Activated naive CD4-positive, alpha-beta T cell (primary cell): ENCODE measurements at places on chromosomes 12 and 14.

- DNase-seq, result no peak
These were observed 201.0 kb downstream of the KTN1 start for GRCh38 chr14:55781046-55781445.

GRCh38 chr12:91483471-91483985, 300.9 kb upstream of the DCN start:
- DNase-seq, result no peak

- DNase-seq, result no peak
These were observed 413.0 kb downstream of the CCDC91 start for GRCh38 chr12:28603239-28603638.

DNA sequence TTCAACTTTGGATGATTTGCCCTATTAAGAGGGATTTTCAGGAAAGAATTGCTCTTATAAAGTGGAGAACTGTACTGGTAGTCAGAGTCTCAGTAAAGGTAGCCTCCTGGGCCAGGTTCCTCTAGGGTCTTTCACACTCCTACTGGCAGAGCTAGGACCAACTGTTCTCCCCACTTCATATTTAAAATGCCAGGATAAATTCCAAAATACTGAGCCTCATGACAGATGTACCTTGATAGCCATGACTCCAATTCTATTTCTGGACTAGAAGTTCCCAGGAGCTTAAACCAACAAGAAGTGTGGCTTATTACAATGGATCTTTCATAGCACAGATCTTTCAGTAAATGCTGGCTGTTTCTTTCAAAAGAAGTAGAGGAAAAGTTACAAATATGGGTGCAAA, 126.5 kb downstream of the C12orf75 start:
- no peak for DNase-seq

DNA sequence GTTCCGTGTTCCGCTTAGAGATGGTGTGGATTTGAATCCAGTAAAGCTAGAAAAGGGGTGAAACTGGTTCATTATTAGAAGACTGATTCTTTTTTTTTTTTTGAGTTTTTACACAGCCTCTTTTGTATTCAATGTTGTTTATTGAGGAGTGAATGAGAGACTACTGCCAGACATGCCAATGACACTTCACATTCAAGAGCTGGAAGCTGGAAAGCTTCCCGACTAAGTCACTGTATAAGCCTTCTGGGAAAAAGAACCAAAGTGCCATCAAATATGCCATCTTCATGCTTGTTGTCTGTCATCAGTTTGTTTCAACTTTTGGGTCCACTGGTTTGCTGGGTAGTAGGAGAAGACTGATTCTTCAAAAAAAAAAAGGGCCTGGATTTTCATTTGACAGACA, 164.8 kb downstream of the ATP23 start:
- DNase-seq, result no peak

GRCh38 chr12:64740646-64741045, 18.6 kb downstream of the GNS start:
- no peak for DNase-seq

- no peak for DNase-seq
These were observed 133.5 kb downstream of the CPNE8 start for GRCh38 chr12:38771871-38772270.

DNA sequence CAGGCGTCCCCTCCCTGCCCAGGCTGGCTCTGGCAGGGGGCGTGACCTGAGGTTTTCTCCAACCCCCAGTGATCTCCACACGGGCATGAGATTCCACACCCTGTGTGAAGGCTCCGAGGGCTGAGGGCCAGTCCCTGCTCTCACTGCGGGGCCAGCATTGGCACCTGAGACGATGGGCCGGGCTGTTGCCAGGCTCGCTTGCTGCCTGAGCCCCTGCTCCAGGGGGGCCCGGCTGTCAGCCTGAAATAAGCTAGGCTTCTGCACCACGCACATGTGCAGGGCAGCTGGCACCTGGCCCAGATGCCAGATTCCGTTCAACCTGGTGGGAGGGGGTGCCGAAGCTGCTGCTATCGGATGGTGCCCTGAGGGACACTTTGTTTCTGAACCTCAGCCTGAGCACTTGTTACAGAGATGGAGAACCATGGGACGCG, 196.5 kb upstream of the PRMT8 start:
- no peak for DNase-seq

DNA sequence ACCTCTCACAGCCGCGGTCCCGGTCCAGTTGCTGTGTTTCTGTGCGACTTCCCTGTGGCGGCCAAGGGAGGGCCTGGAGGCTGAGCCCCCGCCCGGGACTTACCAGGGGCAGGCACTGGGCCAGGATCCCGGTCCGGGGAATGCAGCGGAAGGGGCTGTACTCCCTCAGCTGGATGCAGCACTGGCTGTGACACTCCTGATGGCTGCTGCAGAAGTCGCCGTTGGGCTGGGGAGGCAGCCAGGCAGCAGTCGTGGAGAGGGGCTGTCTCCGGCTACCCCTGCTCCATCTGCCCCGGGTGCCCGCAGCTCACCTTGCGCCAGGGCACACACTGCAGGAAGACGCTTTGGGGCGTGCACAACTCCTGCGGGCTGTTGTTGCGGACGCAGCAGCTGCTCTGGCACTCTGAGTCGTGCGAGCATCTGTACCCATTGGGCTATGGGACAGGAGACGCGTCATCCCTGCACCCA, 6.2 kb downstream of the LRCOL1 start:
- DNase-seq, result no peak

DNA sequence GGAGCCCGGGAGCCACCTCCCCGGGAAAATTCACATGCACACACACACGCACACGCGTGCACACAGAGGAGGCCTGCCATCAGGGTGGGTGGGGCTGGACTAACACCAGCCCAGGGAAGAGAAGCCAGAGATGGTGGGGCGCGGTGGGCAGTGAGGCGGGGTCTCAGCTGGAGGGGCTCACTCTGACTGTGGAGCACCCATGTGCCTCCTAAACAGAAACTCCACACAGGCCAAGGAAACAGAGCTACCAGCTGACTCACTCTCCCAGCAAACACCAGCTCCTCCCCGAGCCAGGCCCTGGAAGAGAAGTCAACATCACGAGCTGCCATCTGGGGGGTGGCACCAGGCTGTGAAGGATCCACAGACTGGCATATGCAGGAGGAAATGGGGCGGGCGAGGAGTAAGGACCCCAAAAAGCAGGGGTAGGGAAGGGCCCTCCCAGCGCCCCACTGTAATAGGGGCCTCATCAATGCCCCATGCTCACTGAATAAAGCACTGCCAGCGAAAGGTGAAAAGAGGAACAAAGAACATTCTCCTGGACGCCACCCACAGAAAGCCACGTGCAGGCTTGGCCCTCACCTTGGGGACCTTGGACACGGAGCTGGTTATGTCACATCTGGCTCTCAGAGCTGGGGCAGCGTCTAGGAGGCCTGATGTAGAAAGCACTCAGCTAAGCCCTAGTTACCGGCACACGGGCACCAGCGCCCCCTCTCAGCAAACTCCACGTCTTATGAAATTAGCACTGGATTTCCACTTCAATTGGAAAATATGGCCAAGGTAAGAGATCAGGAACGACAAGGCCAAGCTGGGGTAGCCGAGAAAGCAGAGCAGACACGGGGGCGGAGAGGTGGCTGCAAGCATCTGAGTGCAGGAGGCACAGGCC, 8.4 kb upstream of the INF2 start:
- DNase-seq, result no peak

DNA sequence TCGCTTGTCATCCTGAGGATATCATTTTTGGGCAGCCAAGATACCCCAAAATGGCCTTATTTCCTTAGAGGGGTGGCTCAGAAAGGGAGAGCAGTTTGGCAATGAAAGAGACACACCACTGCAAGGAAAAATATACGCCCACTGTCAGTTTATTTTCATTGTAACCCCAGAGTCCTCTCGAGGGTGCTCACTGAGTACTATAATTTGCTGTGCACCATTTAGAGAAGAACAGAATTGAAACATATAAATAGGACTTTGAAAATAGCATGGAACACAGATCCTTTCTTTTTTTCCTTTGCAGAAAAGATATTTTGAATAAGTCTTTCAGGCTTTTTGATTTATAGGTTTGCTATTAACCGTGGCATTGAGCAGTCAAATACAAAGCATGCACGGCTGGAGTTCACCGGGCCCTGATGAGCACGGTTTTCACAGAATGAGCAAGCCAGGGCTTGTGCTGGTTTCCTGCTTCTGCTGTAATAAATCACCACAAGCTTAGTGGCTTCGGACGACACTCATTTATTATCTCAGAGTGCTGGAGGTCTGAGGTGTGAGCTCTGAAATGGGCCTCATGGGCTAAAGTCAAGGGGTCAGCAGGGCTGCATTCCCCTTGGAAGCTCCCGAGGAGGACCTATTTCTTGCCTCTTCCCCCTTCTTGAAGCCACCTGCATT, 152.3 kb downstream of the ZNF664 start:
- DNase-seq, result no peak

GRCh38 chr12:52815676-52816588, 2.0 kb upstream of the KRT4 start:
- DNase-seq, result no peak

DNA sequence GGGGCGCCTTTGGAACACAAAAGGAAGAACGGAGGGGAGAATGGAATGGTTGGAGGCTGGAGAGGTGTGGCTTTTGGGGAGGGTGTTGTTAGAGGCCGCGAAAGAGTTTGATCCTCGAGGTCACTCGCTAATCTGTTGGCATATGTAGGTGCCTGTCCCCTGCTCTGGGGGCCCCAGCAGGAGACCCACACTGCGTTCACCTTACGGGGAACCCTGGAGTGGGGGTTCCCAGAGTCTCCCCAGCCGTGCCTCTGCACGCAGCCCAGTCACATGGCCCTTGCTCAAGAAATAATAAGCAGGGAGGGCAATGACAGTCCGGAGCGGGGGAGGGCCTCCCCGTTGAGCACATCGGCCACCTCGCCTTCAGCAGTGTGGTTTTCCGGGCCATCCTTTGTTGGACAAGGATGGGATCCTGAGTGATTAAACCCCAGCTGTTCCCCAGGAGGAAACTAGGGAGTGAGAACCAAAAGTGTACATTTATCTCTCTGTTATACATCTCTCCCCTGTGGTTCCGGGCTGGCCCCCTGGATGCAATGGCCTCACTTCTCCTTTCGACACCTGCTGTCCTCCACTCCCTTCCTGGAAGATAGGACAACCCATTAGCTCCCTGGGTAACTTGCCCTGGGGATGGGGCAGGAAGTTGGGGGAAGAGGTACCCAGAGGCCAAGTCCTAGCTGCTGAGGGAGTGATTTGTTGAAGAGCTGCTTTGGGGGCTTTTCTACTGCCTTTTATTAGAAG, 1.3 kb downstream of the PLEKHG3 start:
- DNase-seq, result no peak

DNA sequence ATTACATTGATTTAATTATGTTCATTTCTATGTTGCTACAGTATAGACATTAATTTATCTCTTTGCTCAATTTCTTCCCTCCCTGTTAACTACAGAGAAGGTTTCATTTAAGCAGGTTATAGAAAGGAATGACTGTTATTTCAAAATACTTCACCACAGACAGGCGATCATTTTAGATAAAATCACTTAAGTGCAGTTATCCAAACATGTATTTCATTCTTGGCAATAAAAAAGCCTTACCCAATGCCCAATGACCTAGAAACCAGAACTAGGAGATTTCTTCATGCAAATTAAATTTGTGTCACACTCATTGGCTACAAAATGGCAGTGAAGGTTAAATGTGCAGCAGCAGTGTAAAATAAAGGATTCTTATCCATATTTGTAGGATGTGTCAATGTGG, 266.4 kb downstream of the KCNH5 start:
- no peak for DNase-seq

- DNase-seq, result no peak
These were observed 38.4 kb upstream of the BCL2L14 start for GRCh38 chr12:12032260-12032791.

GRCh38 chr12:68335462-68335861, 3.3 kb upstream of the MDM1 start:
- DNase-seq, result no peak

- DNase-seq, result no peak
These were observed 115.8 kb upstream of the CCDC198 start for GRCh38 chr14:57609192-57610075.

DNA sequence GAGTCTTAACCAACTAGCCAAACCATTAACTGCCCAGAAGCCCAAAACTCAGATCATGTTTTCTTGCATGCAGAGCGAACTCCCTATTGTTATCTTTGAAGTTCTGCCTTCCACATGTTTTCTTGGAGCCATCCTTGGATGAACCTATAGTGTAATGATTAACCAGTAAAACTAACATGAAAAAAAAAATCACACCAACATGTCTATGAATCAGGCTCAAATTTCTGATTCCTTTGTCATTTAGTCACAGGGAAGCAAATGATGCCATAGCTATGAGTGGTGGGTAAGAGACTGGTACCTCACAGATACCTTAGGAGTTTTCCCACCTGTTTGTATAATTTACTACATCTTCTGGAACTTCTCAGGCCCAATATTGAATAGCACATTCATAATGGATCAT, 70.7 kb downstream of the PTPRO start:
- DNase-seq, result no peak

DNA sequence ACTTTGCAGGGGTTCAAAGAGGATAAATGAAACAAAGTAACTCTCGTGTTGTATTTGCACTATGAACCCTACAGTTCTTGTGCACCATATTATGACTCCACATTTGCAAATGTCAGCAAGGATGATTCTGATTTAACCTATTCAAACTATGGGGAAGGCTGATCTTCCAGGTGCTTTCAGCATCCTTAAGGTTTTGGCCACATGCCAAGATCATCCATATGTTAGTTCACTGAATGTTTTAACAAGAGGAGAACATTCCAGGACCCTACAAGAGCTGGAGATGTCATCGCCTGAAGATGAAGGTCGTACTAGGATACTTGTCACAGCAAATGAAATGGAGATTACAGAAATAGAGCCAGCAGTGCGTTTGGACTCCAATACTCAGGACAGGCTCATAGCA, 114.2 kb downstream of the DHRS2 start:
- DNase-seq, result no peak

GRCh38 chr12:8562310-8562709, 21.6 kb upstream of the CLEC4E start:
- DNase-seq, result no peak

DNA sequence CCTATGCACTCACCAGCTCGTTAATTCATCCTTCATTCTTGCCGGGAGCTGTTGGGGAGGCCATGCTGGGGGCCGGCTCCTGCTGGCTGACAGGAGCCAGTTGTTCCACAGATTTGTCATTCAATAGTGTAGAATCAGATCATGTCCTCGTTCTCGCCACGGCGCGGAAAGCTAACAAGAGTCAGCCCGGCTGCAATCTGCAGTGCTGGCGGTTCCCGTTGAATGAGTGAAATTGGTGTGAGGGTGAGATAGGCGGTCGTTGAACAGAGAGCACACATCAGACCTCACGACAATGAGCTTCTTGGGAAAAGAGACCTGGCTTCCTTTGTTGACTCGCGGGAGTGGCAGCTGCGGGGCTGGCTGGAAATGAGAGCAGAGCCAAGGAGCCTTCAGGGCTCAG, 57.5 kb downstream of the KIF26A start:
- DNase-seq, result no peak

GRCh38 chr14:103688441-103688840, 26.8 kb downstream of the XRCC3 start:
- DNase-seq, result no peak

DNA sequence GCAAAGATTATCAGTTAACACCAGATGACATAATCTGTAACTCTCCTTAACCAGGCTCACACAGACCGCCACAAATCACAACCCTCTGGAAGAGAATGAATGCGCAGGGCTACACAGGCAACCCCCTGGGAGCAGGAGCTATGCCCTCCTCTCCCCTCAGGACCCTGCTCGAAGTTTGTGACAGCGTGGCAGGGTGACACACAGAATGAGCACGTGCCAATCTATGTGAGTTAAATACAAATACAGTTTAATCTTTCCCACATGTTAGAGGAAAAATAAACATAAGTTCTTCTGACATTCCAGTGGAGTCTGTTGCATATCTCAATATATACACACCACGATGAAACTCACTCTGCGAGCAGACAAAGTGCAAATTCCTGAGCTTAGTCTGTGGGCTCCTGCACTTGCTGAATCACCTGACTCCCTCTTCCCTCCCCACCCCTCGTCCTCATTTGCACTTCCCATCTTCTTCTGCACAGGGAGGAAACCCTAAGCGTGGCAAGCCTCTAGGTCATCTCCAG, 37.6 kb downstream of the BCAT1 start:
- DNase-seq, result no peak
